CD8-positive, alpha-beta memory T cell (primary cell): ENCODE measurements at places on chromosomes 6 and 20. TPM values are rescaled to one million over a fixed set of nuclear protein-coding genes. Genes with fewer than 3 reads are reported as not detected.

RIMS4 gene
- total RNA-seq = not detected

GRCh38 chr20:10970109-10970508, 296.3 kb upstream of the JAG1 start:
- no peak for DNase-seq

DNA sequence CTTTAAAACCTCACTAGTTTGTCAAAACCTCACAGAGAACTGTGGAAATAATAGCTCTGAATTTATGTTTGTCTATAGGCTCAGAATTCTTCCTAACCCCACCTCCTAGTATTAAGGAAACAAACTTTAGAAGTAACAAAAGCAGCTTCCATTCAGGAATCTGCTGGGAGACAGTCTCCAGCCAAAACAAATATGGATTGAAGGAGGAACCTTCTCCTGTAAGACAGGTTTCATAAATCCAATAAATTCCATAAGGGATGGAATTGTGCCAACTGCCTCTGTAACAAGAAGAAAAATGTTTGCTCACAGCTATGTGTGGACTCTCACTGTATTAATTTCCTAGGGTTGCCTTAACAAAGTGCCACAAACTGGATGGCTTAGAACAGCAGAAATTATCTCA, 7.5 kb downstream of the SYCP2 start:
- DNase-seq = no peak

DEFB125 gene
- not detected for total RNA-seq

DNA sequence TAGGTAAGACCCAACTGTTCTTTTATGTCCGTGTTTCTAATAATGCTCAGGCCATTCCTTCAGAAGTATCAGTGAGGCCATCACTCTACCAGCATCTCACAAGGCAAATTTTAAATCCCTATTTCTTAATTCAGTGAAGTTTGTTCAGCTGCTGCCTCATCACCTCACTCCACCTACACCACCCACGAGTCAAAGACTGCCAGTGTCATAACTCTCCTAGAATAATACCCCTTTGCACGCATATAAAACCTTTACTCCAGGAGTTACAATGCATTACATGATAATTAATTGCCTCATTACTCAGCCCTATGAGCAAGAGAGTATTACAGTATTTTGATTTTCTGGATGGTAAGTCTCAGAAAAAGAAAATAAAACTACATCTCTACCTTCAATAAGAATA, 793.6 kb downstream of the TFAP2A start:
- DNase-seq = no peak
